ENCODE measurements at places on chromosomes 2 and 18.

DNA sequence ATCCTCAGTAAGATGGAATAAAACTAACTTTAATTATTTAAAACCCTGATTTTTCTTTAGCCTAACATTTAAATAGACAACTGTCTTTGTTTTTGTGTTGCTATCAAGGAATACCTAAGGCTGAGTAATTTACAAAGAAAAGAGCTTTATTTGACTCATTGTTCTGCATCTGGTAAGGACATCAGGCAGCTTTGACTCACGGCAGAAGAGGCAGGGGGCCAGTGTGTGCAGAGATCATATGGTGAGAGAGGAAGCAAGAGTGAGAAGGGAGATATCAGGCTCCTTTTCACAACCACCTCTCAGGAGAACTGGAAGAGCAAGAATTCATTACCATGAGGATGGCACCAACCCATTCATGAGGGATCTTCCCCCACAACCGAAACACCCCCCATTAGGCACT lies 64.6 kb upstream of the TFPI start:
- no peak for DNase-seq

GRCh38 chr2:1405967-1406366 lies 7.3 kb upstream of the TPO start:
- no peak for DNase-seq

GRCh38 chr2:71928734-71929481 lies 218.8 kb downstream of the CYP26B1 start:
- no peak for DNase-seq

DNA sequence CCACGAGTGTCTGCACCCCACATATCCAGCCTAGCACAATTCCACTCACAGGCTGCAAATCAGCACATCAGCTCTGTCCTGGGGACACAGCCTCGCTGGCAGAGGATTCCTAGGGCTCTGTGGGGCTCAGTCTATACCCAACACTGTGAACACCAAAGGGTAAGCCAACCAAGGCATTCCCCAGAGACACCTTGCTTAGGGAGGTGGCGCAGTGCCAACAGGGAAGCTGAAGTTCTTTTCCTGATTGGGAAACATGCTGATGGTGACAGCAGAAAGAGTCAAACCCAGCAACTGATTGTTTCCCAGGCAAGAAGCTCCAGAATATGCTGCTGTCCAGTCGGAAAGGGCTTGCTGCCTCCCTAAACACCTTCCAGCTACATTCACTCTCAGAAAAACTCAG lies 55.8 kb downstream of the TTC32 start:
- DNase-seq: no peak

DNA sequence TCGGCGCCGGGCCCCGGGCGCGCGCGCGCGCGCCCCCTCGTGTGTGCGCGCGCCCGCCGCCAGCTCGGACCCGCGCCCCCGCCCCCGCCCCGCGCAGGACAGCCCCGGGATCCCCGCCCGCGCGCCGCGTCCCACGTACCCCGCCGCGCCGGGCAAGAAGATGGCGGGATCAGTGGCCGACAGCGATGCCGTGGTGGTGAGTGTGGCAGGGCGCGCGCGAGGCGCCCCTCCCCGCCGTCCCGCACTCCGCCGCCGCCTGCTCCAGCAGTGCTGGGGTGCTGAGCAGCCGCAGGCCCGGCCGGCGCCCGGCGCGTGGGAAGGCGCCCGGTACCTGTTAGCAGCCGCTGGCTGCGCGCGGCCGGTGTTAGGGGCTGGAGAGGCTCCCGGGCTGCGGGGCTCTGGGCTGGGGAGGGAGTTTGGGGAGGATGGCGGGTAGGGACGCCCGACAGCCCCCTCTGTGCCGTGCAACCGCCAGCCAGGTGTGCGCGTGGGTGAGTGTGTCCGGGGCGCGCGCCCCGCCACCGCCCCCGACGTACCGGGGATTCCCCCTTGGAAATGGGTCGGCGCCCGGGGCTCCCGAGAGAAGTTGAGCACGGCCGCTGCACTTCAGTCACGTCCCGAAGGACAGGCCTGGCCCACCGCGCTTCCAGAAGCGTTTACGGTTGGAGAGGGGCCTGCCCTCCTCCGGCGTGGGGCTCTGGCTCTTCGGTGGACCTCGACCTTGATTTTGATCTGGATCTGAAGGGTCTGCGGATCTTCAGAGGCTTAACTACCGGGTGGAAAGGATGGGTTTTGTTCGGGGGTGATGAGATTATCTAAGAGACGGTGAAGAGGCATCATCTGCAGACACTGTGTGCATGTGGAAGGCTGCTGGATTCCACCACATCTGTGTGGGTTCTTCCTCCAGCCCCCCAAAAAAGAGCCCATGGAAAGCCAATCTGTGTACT lies 697 bp downstream of the LGALSL start:
- DNase-seq: peak; percentile 75

GRCh38 chr18:34397286-34397896 lies 172.7 kb upstream of the NOL4 start:
- DNase-seq: no peak

DNA sequence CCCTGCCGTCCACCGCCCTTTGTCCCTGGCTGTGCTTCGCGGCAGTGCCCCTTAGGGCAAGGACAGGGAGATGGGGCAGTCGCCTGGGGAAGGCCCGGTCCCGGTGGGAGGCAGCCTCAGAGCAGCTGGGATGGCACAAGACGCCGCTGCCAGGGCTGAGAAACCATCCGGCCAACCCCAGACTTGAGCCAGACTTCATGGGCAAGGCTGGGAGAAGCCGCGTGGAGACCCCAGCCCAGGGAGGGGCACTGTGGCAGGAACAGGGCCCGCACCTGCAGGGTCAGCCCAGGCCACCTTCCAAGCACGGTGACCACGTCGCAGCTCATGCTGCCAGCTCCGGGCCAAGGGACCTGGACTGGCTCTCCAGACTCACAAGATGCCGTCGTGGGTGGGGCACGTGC lies 84.0 kb downstream of the NFATC1 start:
- DNase-seq: no peak

GRCh38 chr2:69202327-69202726 lies 184.7 kb downstream of the GFPT1 start:
- no peak for DNase-seq

GRCh38 chr2:5057891-5058351 lies 634.3 kb upstream of the SOX11 start:
- DNase-seq: no peak

GRCh38 chr2:6576302-6576701 lies 289.4 kb downstream of the CMPK2 start:
- no peak for DNase-seq

- DNase-seq: no peak
Measured at GRCh38 chr18:58009166-58009565, 34.9 kb upstream of the NEDD4L start.

DNA sequence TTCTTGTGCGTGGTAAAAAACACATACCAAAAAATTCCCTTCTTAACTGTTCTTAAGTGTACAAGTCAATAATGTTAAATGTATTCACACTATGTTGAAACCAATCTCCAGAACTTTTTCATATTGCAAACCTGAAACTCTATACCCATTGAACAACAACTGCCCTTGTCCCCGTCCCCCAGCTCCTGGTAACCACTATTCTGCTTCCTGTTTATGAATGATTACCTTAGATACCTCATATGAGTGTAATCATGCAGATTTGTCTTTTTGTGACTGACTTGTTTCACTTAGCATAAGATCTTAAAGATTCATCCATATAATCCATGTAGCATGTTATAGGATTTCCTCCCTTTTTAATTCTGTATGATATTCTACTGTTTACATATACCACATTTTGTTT lies 59.9 kb downstream of the NAT8 start:
- DNase-seq: no peak

- no peak for DNase-seq
Measured at GRCh38 chr18:9243029-9243428, 91.5 kb upstream of the TWSG1 start.

- no peak for DNase-seq
Measured at GRCh38 chr18:54515149-54515548, 75.9 kb upstream of the DYNAP start.

GRCh38 chr2:239855863-239856587 lies 169.1 kb downstream of the NDUFA10 start:
- DNase-seq: no peak

- DNase-seq: no peak
Measured at GRCh38 chr18:43031169-43031568, 84.3 kb downstream of the RIT2 start.

- DNase-seq: no peak
Measured at GRCh38 chr2:86300496-86300895, 36.9 kb downstream of the REEP1 start.

- no peak for DNase-seq
Measured at GRCh38 chr2:231050018-231050901, 6.4 kb upstream of the PSMD1 start.

GRCh38 chr18:12282442-12283039 lies 25.5 kb upstream of the TUBB6 start:
- DNase-seq: no peak

- DNase-seq: no peak
Measured at GRCh38 chr2:142472382-142472781, 341.6 kb upstream of the LRP1B start.

DNA sequence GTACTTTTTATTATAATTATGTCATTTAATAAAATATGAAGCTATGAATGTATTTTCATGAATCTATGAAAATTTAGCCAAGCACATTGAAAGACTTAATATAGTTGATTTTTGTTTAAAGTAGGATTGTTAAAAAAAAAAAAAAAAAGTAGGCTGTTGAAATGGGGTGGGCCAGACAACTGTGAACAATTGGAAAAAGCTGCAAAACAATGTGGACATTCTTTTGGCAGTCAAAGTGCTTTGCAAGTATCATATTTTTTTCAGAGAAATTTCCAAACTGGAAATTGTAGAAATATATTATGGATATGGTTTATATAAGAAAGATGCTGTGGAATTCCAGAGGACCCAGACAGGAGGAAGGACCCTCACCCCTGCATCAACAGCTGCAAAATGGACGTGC lies 82.1 kb downstream of the ETAA1 start:
- no peak for DNase-seq

- no peak for DNase-seq
Measured at GRCh38 chr18:62186499-62186773, 420 bp downstream of the PIGN start.

DNA sequence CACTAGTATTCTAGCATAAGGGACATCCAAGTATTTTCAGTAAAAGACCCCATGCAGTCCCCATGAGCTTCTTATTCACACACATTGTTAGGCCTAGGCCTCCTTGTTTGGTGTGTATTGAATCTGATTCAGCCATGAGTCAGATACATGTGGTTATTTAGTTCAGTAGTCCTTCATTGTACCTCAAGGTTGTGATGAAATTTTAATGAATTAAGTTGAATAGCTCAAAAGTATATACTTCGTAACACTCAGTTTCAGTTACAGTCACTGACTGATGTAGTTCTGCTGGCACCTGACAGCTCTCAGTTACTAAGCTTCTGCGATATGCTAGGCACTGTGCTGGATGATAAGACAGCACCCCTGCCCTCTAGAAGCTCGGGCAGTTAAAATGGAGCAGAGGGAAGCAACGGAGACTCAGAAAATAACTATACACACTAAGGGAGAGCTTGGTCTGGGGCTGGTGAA lies 86.4 kb downstream of the XRCC5 start:
- DNase-seq: no peak

DNA sequence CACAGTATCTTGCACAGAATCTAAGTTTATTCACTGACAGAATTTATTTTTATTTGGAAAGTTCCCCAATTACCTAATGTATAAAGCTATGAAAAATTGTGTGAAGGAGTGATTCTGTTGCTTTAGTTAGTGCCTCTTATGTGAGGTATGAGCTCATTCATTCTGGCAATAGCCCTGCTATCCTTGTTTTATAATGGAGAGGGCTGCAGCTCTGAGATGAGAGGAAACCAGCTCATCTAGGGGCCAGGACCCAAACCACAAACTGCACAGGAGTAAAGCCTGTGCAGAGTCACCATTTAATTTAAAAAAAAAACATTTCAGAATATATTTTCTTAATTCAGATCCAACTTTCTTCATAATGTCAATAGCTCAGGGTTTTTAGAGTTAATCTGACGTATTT lies 383.0 kb downstream of the TMEM182 start:
- no peak for DNase-seq

DNA sequence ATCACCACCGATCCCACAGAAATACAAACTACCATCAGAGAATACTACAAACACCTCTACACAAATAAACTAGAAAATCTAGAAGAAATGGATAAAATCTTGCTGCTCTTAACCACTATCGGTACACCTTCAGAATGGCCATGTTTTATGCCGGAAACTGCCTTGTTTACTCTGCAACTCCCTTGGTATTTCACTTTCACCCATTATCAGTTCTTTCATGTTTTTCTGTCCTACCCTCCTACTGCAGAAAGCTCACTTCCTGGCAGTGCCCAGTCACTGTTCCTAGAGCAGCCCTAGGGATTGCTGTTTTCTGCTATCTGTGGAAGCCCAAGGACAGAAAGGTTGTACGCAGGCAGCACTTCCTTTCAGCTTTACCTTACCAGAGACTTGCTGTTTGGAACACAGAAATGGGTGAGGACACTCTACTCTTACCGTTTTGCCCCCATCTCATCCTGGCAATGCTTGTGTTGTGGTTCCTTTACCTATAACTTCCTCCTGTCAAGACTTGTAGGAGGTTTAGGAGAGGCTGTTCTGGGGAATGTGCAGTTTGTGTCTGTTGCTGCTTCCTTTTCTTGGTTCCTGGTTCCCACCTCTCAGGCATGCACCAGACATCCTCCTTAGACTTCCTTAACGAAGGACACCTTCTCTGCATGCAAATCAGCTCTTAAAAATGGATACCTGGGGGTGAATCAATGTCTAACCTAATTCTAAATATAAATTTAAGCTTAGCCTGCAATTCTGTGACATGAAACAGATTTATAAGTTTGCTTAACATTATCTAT lies 394.4 kb downstream of the SPAG16 start:
- no peak for DNase-seq

Measured in mesothelial cell of epicardium (in vitro differentiated cells).